HEK293T (cell line): ENCODE measurements at places on chromosomes 12 and 14.
A peak's percentile ranks its signal among the peaks of the same experiment; 100 is the strongest.

DNA sequence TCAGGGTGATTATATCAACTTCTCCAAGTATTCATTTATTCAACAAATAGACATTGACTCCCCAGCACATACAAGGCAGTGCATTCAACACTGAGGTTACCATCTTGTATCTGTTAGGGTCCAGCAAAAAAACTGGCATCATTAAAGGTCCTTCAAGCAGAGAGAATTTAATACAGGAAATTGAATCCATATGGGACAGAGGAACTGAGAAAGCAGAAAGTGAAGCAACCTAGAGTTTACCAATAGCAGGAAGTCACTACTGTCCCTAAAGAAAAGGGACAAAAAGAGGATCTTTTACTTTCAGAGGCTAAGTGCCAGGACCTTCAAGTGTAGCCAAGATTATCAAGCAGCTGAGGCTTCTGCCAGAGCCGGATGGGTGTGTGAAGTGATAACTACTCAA is 237.8 kb upstream of the TBX3 start:
- DNase-seq = no peak

- no peak for DNase-seq
These were observed 88.0 kb downstream of the KIF21A start for GRCh38 chr12:39354955-39355354.

GRCh38 chr12:2776129-2776806 is 18.5 kb upstream of the FKBP4 start:
- no peak for DNase-seq

- no peak for DNase-seq
These were observed 132.1 kb downstream of the ANKS1B start for GRCh38 chr12:99852666-99853065.

DNA sequence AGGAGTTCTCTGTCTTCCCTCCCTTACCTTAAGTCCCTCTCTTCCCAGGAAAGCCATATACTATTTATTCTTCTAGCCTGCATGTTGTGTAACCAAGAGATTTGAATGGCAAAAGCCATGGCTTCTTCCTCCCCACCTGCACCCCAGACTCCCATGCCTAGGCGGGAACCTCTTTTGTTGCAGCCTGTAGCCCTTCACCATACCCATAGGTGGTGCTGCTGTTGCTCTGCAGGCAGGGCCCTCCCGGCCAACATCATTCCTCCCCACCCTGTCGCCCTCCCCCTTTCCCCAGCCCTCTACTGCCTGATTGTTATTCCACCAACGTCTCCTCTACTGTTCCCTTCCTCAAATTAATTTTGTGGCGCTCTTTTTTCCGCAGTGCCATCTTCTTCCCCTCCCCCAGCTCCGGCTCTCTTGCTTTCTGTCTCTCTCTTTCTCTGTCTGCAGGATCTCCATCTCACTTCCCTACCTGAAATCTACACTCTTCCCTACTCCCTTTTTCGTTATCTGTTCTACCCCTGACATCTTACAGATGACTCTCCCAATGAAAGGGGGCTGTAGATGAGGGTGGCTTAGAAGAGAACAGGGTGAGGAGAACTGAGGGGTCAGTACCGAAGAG is 13.8 kb downstream of the NGDN start:
- DNase-seq = peak; percentile 77

- no peak for DNase-seq
These were observed 303.5 kb upstream of the NPAS3 start for GRCh38 chr14:32635061-32635719.

GRCh38 chr12:59723520-59723919 is 127.7 kb downstream of the SLC16A7 start:
- DNase-seq = no peak

- DNase-seq = no peak
These were observed 39.8 kb downstream of the ELK3 start for GRCh38 chr12:96233939-96234461.

- DNase-seq = no peak
These were observed 68.5 kb upstream of the CSRP2 start for GRCh38 chr12:76947304-76947703.

GRCh38 chr14:102940729-102941362 is 18.4 kb downstream of the AMN start:
- no peak for DNase-seq

DNA sequence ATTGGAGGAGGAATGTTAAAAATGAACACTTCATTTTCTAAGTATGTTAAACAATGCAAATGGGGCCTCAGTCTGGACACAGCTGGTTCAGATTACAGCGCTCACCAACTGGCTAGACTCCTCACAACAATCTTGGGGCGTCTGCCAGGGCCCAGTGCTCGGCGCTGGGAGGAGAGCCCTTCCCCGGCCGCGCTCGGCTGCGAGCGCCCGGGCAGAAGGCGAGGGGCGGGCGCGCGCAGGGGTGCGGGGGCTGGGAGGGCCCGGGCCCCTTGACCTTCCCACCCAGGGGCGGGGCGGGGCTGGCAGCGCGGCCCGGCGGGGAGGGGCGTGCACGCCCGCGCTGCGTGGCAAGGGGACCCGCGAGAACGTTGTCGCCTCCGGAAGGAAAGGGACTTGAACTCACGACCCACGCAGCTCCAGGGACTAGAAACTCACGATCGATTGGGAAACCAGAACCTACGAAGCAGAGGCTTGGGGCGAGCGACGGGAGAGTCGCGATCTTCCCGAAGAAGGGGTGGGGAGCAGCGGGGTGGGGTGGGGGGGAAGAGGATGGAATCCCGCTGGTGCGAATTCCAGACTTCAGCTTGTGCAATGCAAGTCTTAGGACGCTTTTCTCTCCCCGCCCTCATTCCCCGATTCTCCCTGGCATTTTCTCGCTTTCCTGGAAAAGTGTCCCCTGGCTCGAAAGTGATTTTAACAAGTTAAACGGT is at the start of gene FBLN5:
Gene FBLN5 (minus strand): TSS at position 220 of the 710 bp plus-strand sequence. CDS start 465 bp downstream, outside the sequence.
- peak; percentile 41 for DNase-seq

DNA sequence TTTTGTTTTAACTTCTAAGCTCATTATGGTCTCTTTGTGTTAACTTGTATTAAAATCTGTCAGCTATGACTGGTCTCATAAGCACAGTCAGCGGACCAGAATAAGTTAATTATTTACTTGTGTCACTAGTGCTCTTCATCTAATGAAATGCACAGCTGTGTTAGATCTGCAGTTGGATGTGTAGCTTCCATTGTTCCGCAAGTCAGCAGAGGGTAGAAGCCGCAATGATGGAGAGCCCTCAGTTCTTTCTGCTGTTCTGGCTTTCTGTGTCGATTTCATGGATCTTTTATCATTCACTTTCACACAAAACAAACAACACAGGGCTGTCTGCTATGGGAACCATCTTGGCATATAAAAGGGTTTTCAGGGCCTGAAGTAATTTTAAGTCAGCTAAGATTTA is 89.3 kb upstream of the RFX4 start:
- no peak for DNase-seq

- DNase-seq = no peak
These were observed 180.7 kb downstream of the PHLDA1 start for GRCh38 chr12:75850721-75851462.

DNA sequence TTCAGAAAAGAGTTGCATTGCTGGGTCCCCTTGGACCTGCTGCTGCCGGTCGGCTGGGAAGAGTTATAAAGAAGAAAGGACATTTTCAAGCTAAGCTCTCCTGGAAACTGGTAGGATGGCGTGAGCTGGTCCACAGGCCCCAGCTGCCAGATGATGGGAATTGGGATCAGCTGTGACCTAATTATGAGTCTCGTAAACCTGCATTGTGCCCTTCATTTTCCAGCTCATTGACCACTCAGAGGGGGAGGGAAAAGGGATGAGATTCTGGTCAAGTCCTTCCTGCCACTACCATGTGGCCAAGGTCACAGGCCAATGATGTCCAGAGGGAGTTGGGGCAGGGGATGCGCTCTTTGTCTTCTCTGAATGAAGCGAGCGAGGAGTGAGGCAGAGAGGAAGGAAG is 320.9 kb downstream of the NRXN3 start:
- no peak for DNase-seq

DNA sequence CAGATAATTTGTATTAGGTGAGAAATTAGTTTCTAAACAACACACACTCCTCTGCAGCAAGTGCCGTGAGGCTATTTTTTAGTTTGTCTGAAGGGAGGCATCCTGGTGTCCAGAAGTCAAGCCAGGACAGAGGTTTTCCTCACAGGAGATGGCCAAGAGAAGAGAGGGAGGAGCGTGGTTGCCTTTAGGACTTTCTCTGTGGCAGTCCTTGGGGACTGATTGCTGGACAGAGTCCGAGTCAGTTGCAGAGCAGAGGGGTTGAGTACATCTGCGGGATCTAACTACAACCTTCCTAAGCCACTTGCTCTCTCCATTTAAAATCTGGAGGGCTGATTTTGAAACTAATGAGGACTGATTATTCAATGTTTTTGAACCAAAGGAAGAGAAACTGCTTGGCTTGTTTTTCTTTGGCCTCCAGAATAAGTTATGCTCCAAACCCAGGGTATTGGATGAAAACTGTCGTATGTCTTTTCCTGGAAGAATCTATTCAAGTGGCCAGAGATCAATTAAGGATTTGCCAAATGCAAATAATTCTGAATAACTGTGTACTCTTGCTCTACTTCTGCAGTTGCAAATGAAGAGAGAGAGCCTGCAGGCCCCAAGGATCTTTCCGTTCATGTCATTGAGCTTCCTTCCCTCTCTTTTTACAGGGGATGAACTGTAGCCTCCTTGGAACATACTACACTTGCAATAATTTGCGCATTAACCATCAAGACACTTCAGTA is 1.2 kb downstream of the SLCO1C1 start:
- no peak for DNase-seq

DNA sequence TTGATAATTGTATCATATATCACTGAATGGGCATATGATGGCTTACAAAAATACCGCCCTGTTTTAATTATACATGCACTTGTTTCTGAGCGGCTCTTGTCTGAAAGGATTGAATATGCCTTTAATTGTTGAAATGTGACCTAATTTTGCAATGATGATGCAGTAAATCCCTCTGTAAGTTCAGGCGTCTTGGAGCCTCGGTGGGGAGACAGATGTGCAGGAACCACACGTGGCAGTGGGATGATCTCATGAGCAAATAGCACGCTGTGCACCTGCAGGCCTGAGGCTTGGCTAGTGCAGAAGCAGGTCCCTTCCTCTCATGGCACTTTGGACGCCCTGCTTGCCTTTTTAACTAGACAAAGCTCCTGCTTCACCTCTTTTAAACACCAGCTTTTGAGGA is 49.3 kb upstream of the ASPG start:
- no peak for DNase-seq

DNA sequence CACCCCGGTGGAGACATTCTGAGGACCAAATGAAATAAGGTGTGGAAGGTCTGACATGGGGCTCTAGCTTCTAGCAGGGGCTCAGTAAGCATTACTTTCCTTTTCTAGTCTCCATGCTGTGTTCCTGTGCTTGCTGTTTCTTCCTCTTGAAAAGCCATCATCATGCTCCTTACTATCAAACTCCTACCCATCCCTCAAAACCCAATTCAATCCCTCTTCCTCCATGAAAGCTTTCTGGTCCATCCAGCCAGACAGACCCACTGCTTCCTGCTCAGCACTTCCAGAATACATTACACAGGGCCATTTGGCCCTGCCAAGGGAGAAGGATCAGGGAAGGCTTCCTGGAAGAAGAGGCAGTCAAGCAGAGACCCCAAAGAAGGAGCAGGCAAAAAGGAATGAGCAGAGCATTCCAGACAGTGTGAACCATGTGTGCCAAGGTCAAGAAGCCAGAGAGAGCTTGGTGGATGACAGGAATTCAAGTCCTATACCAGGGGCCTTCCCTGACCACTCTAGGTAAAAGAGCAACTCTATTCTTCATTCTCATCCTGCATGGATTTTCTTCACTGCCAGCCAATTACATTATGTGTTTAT is 59.5 kb downstream of the NUAK1 start:
- no peak for DNase-seq

GRCh38 chr14:104363891-104364760 is 215.4 kb upstream of the C14orf180 start:
- DNase-seq = no peak

- no peak for DNase-seq
These were observed 122.5 kb downstream of the ETV6 start for GRCh38 chr12:11771895-11772502.

DNA sequence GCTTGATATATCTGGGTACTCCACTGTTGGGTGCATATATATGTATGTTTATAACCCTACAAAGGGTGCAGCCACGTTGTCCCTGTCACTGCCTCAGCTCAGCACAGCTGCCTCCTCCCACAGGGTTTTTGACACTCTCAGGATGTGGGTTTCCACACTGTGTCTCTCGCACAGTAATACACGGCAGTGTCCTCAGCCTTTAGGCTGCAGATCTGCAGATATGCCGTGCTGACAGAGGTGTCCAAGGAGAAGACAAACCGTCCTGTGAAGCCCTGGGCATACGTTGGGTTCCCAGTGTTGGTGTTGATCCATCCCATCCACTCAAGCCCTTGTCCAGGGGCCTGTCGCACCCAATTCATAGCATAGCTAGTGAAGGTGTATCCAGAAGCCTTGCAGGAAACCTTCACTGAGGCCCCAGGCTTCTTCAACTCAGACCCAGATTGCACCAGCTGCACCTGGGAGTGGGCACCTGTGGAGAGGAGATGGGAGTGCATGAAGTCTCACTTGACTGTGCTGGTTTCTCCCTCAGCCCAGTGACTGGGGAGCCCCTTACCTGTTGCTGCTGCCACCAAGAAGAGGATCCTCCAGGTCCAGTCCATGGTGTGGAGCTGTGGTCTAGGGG is 498.7 kb downstream of the TMEM121 start:
- DNase-seq = no peak

DNA sequence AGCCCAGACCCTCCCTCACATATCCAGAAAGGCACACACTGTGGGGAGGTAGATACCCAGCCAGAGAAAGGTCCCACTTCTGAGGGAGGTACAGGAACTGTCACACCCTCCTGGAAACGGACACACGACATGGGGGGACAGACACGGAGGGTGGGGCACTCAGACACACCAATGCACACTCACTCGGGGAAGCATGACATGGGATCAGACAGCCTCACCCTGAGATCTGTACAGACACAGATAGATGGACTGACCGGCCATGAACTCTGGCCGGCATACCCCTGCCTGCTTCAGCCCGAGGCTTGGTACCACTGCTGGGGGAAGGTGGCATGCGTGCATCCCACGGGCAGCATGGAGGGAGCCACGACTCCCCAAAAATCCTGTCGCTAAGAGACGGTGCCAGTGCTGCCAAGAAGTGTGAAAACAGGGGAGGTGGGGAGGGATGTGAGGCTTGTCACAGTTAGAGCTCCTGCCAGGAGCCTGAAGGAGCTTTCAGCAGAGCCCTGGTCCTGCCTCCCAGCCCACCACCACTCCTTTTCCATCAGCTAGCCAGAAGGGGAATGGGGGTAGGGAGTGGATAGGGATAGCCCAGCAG is 571 bp downstream of the CPNE6 start:
- no peak for DNase-seq

DNA sequence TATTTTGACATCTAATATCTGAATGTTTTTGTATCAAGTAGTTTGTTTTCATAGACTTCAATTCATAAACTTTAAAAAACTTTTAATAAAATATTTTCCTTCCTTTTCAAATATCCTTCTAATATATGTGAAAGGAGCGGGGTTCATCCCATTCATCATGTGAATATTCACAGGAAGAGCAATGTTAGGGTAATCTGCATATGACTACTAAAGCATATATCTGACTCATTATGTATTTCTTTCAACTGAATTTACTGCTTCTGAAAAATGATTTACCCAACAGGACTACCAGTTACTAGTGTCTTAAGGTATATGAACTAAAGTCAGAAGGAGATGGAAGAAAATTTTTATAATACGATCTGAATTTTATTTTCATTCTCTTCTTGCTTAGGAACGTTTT is 30.5 kb downstream of the DHRS7 start:
- no peak for DNase-seq

GRCh38 chr12:85849344-85849743 is 13.1 kb upstream of the RASSF9 start:
- DNase-seq = no peak
